ENCODE measurements at places on chromosomes 5 and 9.

DNA sequence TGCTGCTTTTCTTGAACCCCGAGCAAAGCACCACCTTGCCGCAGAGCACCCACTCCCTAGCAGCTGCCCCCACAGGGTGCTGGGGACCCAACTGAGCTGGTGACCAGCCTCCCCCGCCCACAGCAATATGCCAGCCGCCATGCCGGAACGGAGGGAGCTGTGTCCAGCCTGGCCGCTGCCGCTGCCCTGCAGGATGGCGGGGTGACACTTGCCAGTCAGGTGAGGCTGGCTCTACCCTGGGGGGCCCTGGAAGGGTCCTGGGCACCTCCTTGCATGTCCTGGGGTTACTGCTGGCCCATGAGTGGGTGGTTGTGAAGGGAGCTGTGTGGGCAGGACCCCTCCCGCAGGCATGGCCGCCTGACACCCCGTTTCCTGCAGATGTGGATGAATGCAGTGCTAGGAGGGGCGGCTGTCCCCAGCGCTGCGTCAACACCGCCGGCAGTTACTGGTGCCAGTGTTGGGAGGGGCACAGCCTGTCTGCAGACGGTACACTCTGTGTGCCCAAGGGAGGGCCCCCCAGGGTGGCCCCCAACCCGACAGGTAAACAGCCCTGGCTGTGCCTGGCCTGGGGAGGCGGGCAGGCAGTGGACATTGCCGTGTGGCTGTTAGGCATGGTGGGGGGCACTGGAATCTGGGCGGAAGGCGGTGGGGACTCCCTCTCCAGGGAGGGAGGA is 7.2 kb downstream of the EGFL7 start:
- DNase-seq, result no peak

DNA sequence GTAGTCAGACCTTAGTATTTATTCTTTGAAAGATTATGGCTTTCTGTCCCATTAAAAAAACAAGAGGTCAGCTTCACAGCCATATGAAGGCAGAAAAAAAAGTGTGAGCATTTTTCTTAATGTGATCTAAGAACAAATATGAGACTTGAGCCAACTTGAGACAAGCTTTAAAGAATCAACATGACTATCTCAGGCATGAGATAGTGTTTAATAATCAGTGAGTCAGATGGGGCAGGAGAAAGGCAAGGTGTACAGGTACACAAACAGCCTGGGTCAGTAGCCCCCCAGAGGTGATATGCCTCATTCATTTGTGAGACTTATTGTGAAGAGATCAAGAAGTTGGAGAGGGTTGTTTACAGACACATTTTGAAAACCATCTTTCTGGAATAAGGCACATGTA is 83.6 kb downstream of the GDNF start:
- DNase-seq, result no peak

GRCh38 chr5:128052780-128053179 is 30.8 kb upstream of the SLC12A2 start:
- DNase-seq, result no peak

DNA sequence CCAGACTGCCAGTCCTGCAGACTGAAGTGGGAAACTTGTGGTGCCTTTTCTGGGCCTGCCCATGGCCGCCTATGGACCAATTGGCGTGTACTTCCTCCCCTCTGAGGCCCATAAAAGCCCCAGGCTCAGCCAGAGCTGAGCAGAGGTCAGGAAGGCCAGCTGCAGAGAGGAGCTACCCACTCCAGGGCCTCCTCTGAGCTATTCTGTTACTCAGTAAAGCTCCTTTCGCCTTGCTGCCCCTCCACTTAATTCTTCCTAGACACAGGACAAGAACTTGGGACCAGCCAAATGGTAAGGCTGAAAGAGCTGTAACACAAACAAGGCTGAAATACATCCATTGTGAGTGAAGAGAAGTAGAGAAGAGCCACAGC is 106.4 kb downstream of the C9orf50 start:
- DNase-seq, result no peak

- no peak for DNase-seq
Measured at GRCh38 chr9:35108946-35109575, 6.1 kb upstream of the STOML2 start.

DNA sequence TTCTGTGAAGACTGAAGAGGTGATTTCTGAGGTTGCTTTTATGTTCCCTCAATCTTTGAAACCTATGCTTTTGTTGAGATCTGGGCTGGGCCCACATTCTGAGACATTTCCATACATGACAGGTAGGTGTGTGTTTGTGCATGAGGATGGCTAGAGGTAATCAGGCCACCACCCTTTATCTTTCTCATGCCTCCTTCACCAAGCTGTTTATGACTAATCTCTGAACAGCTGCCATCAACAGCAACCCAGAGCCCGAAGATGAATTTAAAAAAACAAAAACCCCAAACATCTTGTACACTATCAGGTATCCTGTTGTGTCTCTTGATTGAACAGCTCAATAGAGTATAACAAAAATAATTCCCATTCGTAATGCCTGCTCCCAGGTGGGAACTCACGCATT is 12.6 kb upstream of the C5orf46 start:
- no peak for DNase-seq

GRCh38 chr9:98191671-98192502 is 550 bp downstream of the CORO2A start:
- DNase-seq, result no peak

DNA sequence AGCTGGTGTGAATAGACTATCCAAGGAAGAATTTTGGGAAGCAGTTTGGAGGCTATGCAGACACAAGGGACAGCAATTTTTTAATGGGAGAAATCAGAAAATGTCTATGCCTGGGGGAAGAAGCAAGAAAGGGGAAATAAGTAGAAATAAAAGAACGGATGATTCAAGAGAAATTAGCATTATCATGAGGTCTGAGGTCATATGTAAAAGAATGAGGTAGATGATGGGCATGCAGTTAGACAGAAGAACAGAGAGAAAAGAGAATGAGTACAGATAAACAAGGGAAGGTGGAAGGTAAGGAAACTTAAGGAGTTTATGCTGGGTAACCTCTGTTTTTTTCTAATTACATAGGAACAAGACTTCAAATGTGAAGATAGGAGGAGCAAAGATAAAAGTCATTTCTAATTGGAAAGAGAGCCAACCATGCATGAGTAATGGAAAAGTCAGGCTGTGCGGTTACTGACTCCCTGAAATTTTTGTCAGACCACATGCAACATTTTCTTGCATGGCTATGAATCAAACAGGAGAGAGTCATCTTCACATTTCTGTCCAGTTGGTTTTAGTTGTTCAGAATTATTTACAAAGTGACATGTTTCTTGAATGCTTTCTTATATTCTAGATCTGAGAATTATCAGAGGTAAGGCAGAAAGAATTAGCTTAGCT is 101.0 kb upstream of the PIK3R1 start:
- DNase-seq, result no peak

GRCh38 chr9:98783518-98784226 is 12.7 kb downstream of the ANKS6 start:
- no peak for DNase-seq

DNA sequence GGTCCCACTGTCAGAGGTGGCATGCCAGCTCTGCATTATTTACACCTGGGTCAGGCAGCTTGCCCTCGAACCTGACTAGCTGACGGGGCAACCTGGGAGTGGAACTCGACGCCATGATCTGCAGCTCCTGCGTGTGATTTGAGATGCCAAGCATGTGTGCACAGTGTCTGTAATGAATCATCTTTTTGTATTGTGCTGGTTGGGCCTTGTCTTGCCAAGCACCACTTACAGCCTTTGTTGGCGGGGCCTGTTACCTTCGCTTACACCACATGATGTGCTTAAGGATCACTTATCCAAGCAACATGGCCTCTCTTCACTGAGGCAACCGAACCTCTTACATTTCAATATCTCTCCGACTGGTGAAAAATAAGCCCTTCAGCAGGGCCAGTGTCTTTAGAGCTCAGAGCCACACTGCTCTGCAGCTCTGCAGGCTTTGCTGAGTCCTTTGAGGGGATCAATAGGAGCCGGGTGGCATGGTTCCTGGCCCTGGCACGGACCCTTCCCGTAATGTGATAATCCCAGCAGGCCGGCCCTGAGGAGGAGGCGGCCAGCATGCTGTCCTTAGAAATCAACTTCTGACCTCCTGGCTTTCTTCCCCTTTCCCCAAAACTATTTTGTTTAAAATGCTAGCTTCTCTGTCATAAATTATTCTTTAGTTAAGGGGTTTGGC is 297.7 kb upstream of the CD180 start:
- DNase-seq, result no peak

DNA sequence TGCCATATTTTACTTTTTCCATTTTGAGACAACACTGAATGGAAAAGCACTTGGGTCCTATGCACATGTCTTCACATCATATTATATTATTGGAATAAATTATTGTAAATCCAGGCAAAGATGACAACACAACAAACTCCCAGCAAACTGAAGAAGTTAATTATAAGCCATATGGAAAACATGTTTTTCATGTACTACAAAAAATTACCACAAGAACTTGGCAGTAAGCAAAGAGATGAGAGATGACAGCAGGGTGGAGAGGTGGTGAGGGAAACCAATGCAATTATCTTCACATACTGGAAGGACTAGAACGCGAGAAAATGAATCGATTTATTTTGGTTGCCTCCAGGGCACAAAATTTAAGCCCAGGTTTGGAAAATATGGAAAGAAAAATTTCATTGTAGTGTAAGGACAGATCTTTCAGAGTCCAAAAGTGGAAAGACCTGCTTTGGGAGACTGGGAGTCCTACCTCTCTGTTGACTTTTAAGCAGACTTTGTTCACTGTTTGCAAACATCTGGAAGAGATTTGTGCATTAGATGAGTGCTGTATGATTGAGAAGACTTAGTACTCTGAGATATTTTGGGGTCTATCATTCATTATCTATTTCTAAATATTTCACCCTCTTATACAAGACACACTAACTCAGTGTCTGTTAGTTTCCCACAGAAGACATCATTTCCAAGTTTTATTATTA is 138.0 kb downstream of the TMEM232 start:
- no peak for DNase-seq

GRCh38 chr5:133274597-133274935 is 222.8 kb downstream of the HSPA4 start:
- DNase-seq, result no peak

DNA sequence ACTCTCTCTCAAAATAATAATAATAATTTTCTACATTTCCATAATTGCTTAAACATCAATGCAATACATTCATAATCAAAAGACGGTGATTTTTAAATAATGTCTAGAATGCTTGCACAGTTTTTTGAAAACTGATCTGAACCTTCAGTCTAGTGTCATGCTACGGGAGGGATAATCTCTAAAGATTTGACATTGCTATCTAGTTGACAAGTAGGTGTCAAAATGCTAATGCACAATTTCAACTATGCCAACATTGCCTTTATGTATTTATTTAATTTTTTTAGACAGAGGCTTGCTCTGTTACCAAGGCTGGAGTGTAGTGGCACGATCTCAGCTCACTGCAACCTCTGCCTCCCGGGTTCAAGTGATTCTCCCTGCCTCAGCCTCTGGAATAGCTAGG is 16.0 kb upstream of the PCAT7 start:
- DNase-seq, result no peak

DNA sequence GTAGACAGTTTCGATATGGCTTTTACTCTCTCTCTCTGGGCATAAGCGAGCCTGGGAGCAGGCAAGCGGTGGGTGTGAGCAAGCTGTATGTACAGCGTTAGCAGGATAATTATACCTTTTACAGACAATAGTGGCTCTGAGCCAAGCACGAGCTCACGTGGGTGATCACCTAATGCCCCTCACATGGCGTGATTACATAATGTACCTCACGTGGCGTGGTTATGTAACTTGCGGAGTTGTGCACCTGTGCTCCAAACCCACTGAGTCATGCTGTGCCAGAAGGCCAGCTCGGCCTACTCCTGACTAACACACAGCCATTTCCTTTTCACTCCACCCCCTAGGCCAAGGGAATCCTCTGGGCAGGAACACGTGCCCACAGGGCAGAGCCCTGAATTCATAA is 797.2 kb downstream of the EFNA5 start:
- no peak for DNase-seq

Measured in activated CD8-positive, alpha-beta memory T cell treated with anti-CD3 and anti-CD28 coated beads for 1 hour (primary cell).